ENCODE measurements at places on chromosomes 7 and 10.

DNA sequence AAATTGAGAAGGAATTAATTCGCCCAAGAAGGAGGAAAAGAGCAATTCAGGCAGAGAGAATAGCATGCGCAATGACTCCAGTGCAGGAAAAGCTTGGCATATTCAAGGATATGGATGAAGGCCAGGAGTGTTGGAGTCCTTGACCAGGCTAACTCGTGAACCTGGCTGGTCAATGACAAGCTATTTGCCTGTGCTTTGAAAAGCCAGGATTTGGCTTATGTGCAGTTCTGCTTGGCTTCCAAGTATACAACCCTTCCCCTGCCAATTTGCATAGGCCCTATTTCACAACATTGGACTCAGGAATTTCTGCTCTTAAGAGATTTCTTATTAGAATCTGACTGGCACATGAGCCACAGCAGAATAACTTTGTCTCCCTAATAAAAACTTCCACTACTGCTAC lies 72.3 kb upstream of the SP8 start:
- no peak for DNase-seq

- no peak for DNase-seq
These were observed at the start of gene MBL2 for GRCh38 chr10:52772623-52773022. Gene MBL2, minus strand, starts transcription at chr10:52772784. Its CDS starts 1,149 bp downstream, at chr10:52771635.

DNA sequence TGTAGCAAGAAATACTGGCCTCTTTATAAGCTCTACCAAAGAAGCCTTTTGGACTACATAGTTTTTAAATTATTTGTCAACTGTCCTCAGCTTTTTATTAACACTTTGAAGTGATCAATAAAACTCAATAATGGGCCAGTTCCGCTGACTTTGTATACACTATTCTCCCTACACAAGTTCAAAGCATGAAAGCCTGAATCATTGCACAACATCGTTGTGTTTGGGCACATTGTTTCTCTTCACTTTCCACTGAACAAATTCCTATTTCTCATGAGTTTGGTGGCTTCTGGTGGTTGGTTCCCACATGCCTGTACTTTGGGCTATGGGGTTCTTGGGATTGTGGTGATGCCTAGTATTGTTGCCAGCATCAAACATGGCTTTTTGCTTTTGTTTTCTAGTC lies 561.8 kb upstream of the LRRN3 start:
- no peak for DNase-seq

DNA sequence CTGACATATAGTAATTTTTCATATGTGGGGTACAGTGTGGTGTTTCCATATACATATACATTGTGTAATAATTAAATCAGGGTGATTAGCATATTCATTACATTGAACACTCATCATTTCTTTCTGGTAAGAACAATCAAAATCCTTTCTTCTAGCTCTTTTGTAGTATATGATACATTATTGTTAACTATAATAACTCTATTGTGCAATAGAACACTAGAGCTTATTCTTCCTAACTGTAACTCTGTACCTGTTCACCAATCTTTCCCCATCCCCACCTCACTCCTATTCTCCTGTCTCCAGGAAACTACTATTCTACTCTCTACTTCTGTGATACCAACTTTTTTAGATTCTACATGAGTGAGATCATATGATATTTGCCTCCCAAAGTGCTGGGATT lies 9.4 kb downstream of the BZW2 start:
- no peak for DNase-seq

- no peak for DNase-seq
These were observed 38.6 kb upstream of the MET start for GRCh38 chr7:116633131-116633988.

DNA sequence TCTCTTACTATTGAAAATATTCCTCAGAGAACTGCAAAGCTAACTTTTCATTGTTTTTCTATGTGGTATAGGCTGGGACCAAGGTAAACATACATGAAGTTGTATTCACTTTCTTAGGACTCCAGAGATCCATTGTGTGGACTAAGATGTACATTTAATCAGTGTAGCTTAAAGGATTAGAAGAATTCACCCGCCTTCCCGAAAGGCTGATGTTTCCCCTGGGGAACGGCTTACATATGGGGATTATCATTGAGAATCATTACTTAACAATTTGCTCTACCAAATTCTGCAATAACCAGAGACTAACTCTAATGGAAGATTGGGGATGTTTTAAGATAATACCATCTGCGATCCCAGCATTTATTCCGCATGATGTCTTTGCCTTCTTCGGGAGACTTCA lies 257.1 kb upstream of the KIAA1217 start:
- no peak for DNase-seq

DNA sequence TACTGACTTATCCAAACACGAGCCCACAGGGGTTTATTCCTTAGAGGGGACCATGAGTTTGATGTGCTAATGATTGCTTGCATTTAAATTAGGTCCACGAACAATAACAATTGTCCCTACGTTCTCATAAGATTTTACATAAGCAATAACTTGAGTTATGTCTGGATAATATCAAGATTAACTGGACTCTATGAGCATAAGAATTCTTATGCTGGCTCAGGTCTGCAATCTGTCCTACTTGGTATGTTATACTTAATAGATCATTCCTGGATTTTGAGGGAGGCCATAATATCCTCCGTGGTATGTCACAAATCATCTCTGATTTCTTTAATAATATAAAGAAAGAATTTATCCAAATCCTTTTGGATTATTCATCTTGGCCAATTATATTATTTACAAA lies 552.3 kb downstream of the KCNMA1 start:
- no peak for DNase-seq

GRCh38 chr10:72759584-72759983 lies 67.6 kb downstream of the MCU start:
- DNase-seq = no peak

- DNase-seq = peak; percentile 70
These were observed 2.6 kb downstream of the FAM241B start for GRCh38 chr10:69632516-69633199.

DNA sequence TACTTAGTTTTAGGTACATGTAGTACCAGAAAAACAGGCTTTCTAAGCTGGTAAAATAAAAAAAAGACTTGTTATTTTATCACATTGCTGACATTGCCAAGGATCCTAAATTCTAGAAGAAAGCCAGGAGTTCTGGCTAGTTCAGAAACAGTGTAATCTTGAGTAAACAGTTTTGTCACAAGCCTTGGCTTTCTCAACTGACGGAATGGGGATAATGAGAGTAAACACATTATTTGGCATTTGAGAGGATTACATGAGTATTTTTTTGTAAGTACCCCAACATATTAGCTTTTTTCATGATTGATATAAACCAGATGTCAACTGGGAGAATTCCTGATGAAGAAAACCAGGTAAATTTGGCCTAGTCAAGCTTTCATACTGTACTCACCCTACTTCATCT lies 269.8 kb downstream of the SORCS1 start:
- DNase-seq = no peak

DNA sequence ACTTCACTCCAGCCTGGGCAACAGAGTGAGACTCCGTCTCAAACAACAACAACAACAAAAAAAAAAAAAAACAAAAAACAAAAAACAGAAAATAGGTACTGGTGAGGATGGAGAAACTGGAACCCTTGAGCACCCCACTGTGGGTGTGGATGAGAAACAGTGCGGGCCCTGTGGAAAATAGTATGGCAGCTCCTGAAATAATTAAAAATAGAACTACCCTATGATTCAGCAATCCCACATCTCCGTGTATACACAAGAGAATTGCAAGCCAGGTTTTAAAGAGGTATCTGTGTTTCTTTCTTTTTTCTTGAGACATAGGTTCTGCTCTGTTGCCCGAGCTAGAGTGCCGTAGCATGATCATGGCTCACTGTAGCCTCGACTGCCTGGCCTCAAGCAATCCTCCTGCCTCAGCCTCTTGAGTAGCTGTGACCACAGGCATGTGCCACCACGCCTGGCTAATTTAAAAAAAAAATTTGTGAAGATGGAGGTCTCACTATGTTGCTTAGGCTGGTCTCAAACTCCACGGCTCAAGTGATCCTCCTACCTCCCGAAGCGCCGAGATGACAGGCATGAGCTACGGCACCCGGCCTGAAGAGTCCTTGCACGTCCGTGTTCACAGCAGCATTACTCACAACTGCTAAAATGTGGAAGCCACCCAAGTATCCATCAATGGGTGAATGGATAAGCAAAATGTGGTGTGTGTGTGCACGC lies 39.5 kb downstream of the EBF3 start:
- no peak for DNase-seq

DNA sequence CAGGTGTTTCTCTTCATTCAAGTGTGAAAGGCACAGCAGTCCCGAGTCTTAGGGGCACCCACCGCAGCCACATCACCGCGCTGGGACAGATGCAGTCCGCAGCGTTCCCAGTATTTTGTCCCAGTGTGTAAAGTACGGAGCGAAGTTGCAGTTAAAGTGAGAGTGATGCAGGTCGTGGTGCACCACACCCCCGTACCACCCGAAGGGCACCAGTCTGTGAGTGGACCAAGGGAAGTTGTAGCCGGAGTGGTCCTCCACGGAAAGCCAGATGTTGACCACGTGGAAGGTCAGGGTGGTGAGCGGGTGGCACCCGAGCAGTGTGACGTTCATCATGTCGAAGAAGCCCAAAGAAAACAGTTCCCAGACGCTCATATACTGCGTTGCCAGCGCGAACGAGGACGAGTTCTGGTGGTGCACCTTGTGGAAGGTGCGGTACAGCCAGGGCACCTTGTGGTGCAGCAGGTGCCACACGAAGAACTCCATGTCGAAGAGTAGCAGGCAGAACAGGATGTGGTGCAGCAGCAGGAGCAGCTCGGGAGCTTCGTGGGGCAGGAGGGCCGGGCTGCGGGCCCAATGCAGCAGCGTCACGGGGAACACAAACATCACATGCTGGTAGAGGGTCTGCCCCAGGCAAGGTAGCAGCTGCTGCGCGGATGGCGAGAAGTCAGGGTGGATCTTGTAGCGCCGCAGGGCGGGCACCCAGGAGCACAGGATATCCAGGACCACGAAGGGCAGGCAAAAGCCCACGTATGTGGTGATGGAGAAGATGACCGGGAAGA lies 526 bp downstream of the CH25H start:
- DNase-seq = peak; percentile 79

DNA sequence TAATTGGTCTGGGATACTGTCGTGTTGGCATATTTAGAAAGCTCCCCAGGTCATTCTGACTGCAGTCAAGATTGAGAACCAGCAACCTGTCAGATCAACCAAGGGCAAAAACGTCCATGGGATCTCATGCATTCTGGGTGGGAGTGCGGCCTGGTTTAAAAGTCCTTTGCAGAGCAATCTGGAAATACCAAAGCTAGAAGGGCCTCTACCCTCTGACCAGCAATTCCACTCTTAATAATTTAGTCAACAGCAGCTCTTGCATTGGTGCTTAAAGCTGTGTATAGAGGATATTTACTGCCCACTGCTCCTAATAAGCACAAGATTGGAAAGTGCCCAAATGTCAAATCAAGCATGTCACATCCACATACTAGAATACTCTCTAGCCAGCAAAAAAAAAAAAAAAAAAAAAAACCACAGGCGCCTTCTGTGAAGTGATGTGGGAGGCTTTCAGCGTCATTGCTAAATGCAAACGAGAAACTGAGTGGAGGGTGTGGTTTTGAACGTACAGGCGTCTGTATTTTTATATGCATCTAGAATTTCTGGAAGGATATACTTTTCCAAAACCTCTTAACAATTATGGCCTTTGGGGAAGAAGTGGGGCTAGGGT lies 44.8 kb upstream of the HSPA12A start:
- no peak for DNase-seq

DNA sequence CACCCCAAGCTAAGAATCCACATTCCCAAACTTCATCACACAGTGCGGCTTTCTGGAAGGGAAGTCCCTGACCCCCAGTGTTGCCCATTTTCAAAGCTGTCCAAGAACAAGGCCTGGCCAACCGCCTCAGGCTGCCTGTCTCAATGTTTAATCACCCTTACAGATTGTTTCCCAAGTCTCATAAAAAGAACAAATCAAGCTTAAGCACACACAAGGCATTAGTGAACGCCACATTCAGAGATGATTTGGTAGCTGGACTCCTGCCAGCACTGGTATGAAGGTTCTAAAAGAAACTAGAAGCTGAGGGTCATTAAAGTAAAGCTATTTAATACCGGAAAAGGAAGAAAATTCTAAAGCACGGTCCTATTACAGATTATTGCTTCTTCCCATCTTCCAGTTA lies 35.6 kb downstream of the C10orf90 start:
- DNase-seq = no peak

- no peak for DNase-seq
These were observed 1079.0 kb downstream of the KCNMA1 start for GRCh38 chr10:76558586-76558985.

DNA sequence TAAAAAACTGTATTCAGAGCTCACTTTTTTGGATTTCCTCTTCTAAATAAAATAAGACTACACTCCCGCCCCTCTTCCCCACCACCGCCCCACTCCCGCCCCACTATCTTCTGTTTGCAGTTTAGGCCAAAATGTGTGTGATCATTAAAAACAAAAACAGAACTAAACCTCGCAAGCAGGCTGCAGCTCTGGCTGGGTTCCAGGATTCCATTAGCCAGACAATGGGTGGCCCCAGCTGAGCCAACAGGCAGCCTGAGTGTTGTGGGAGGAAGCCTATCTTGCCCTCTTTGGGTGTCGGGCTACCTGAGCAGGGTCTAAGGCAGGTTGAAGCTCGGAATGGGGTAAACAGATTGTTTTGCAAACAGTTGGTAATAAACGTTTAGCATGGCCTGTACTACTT lies 41.7 kb downstream of the ARL4A start:
- DNase-seq = peak; percentile 76

GRCh38 chr7:55567571-55567970 lies 4.7 kb downstream of the VOPP1 start:
- no peak for DNase-seq

DNA sequence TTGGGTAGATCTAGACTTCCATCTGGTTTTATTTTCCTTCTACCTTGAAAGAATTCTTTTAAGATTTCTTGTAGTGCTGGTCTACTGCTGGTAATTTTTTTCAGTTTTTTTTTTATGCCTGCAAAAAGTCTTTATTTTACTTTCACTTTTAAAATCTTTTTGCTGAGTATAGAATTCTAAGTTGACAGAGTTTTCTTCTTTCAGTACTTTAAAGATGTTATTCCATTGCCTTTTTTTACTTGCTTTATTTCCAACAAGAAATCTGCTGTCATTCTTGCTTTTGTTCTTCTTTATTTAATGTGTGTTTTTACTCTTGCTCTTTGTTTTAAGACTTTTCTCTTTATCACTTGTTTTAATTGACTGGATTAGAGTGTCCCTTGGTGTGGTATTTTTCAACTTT lies 36.1 kb upstream of the HECTD2 start:
- DNase-seq = no peak

GRCh38 chr7:2936891-2937580 lies 92.9 kb upstream of the GNA12 start:
- peak; percentile 40 for DNase-seq

DNA sequence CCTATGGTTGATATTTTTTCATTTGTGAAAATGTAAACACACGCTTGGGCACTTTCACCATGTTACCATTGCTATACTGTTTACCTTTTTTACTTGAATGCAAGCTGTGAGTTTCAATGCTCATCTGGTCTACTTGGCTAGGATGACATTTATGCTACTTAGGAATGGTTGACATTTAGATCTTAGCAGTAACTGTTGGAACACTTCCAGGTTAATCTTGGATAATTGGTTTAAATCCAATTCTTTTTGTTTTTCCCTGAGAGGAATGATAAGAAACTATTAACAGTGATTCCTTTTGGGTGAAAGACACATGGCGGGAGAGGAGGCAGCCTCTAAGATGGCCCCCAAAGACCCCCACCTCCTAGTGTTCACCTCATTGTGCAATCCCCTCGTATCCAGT lies 51.4 kb upstream of the AMPH start:
- no peak for DNase-seq

GRCh38 chr7:97680622-97681021 lies 51.3 kb upstream of the TAC1 start:
- DNase-seq = no peak

GRCh38 chr7:26375726-26376174 lies 84.1 kb downstream of the SNX10 start:
- DNase-seq = no peak

GRCh38 chr7:37048674-37049073 lies 324.4 kb upstream of the AOAH start:
- DNase-seq = no peak
